ENCODE measurements at places on chromosomes 1 and 21.
A peak's percentile ranks its signal among the peaks of the same experiment; 100 is the strongest.

DNA sequence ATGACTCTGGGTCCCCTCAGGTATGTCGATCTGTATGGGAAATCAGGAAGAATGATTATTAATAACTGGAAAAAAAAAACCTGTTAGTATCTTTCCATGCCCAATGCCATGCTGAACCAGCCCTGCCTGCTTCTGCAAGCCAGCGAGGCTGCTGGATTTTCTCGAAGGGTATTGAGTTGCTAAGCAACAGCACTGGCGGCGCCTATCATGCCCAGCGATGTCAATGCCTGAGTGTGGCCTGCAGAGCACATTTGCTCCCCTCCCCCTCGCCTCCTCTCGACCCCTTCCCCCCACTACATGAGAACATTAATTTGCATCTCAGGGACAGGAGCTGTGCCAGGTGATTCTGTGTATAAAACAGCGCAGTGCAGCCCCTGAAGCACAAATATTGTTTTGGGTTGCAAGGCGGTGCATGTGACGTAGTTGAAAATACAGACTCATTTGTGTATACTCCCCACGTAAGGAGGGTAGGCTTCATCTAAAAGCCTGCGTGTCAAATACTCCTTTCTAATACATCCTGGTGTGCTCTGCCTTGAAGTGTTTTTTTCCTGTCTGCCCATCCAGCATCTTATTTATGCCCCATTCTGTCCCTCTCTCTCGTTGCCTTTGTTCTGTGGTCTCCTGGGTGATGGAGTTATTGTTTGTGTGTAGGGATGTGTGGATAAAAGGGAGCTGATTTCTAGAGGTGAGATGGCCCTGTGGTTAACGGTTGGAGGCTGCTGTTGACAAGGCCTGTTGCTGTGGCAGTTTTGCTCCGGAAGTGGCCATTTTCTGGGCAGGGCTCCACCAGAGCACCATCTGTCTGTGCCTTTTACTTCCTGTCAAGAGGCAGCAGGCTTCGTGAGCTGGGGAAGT, 32.7 kb upstream of the ATP5PO start:
- peak; percentile 66 for DNase-seq

DNA sequence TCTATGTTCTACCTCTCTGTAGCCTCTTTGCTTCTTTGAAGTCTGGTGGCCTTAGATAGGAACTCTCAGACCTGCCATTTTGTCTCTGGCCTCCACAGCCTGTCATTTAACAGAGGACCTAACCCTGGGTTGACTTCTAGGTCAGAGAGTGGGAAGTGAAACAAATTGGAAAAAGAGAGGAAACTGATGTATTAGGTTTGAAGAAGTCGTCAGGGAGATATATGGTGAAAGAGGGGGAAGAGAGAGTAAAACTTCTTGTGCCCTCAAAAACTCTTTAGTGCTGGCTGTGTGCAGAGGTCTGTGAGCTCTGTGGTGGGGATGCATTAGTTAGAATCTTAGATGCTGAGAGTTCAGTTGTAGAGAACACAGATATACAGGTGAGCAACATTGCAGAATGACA, 30.2 kb upstream of the CD1D start:
- DNase-seq, result no peak

DNA sequence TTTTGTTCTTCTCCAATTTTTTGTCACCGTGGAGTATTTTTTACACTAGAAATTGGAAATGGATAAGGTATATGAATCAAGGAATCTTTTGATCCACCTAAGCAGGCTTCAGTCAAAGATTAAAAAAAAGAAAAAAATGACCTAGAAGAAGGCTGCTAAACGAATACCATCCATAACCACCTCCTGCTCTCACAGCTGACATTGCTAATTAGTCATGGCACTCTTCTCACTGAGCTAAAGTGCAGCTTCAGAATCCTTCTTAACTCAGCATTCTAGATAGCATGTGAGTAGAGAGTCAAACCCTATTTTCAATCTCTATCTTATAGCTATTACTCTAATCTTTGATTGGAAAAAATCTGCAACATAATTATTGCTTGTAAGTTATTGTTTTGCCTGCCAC, 40.2 kb upstream of the ST6GALNAC5 start:
- DNase-seq, result no peak

DNA sequence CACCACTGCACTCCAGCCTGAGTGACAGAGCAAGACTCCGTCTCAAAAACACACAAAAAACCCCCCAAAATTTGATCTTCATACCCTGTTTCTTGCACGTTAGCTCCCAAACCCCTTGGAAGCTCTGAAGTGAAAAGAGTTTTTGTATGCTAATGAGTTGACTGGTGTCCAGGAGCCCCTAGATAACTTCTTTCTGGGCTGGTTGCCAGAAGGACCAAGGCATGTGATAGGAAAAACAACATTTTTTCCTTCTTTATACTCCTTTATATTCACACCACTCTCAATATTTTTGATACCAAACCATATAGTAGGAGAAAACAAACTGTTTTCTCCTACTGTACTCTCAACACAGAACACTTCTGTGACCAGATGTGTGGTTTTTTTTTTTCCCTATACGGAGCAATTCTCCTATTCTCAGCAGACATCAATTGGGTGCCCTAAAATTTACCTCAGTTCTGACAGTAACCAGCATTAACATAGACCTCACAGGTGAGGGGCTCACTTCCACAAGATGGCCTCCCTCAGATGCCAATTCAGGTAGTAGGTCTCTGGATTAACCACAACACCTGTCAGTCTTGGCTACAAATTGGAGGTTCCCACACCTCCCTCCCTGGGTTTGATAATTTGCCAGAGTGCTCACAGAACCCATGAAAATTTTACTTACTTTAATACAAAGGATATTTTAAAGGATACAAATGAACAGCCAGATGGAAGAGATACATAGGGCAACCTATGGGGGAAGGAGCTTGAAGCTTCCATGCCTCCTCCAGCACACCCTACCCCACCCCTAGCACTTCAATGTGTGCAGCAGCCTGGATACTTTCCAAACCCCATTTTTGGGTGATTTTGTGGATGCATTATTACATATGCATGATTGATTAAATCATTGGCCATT, 25.6 kb downstream of the ZYG11B start:
- peak; percentile 17 for DNase-seq

- DNase-seq, result no peak
Observed at GRCh38 chr1:67458663-67459062, 28.5 kb upstream of the SERBP1 start.

DNA sequence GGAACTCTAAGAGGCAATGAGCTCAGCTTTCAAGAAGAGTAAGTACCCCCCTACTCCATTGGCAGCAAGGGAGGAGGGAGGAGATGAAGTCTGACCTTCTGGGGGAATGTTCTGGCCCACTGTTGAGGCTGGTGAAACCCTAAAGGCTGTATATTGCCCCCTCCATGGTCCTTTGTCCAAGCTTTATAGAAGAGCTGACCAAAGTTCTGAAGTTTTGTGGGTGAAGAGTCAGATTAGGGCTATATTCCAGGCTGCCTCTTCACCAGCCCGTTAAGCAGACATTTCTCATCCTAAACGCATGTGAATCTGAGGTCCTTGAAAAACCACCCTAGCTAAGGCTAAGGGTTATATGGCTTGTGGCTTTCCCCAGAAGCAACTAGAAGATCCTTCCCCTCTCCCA, 1.4 kb downstream of the C1orf94 start:
- no peak for DNase-seq

DNA sequence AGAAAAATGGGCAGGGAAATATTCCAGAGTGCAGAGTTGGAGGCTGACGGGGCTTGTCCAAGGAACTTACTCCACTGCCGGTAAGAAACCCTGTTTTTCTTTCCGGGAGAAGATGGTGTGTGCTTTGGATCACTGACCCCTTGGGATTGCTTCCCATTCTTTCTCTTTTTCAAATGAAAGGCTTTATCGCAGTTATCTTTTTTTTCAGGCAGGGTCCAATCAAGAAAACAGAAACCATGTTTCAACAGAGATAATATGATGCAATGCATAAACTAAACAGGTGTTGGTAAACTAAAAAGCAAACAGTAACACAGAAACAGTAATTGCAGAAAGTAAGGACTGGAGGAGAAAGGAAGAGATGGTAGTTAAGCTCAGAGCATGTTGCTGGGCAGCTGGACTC, 145.1 kb downstream of the LYPLAL1 start:
- no peak for DNase-seq

DNA sequence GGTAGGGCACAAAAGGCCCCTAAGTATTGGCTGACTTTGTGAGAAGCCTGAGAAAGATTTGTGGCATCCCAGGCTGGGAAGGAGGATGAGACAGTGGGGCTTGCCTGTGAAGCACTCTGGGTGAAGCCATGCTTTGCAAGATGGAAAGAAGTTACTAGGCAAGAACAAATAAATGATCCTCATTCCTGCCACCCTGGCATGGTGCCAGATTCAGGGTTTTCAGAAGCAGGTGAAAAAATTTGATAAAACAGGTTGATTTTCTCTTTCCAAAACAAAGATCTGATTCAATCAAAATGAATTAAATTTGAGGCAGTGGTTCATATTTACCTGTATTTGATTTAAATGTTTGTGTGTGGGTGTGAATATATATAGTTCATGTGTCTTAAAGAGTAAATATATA, 386.9 kb upstream of the PROX1 start:
- DNase-seq, result peak; percentile 8

- DNase-seq, result no peak
Observed at GRCh38 chr1:165525708-165526107, 18.1 kb upstream of the LRRC52 start.

DNA sequence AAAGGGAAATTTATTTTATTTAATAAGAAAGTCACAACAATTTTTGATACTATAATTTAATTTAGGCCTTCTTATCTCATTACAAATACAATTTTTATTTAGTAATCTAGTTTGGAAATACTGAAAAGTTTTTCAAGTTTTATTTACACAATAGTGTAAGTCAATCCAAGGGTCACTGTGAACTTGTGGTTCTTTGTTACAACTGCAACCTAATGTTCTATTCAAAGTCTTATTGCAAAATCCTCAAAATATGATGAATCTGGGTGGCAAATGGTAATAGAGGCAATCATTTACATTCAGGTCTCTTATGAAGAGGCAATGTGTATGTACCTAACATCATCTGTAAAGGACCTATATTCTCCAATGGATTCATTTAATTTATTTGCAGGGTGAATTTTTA, 421.2 kb downstream of the DPYD start:
- no peak for DNase-seq

GRCh38 chr1:208423526-208423925, 179.3 kb upstream of the PLXNA2 start:
- no peak for DNase-seq

DNA sequence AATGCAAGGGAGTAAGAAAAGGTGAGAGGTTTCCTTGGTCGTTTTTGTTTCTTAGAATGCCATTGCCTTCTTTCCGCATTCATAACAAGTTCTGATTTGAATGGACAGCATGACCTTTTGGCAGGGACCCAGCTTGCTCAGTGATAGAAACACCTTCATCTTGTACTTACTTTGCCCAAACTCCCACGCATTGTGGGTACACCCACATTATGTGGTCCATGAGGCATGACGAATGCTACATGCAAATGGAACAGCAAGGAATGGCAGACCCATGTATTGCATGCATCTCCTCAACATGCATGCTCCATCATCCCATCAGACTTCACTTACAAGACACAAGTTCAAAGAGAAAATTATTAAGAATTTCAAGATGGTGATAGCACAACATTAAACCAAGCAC, 102.8 kb downstream of the CDC7 start:
- DNase-seq, result no peak

GRCh38 chr1:99271249-99271648, 7.0 kb downstream of the PLPPR4 start:
- DNase-seq, result no peak

GRCh38 chr1:112589766-112590165, 29.2 kb downstream of the ST7L start:
- no peak for DNase-seq

DNA sequence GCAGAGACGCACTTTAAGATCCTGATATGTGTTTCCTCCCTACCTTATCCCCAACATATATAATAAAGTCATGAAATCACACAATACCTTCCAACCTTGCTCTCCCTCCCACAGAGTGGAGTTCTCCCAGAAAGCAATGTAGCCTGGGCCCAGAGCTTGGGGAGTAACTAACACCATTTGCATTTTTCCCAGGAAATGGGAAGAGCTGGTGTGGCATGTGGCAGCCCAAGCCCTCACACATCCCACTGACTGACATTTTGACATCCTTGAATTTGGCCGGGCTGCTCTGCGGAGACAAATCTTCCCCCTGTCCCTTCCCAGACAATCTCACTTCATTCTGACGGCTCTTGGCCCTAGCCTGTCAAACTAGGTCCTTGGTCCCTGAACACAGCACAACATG, 37.0 kb upstream of the ATP2B4 start:
- DNase-seq, result no peak

GRCh38 chr1:184906761-184907160, 67.5 kb downstream of the NIBAN1 start:
- DNase-seq, result no peak

Data from NCI-H2171 treated with DMSO at 0.1 percent for 48 hours (cell line).